ENCODE measurements at places on chromosomes 1 and 21. TPM values are rescaled to one million over a fixed set of nuclear protein-coding genes. Genes with fewer than 3 reads are reported as not detected.

DNA sequence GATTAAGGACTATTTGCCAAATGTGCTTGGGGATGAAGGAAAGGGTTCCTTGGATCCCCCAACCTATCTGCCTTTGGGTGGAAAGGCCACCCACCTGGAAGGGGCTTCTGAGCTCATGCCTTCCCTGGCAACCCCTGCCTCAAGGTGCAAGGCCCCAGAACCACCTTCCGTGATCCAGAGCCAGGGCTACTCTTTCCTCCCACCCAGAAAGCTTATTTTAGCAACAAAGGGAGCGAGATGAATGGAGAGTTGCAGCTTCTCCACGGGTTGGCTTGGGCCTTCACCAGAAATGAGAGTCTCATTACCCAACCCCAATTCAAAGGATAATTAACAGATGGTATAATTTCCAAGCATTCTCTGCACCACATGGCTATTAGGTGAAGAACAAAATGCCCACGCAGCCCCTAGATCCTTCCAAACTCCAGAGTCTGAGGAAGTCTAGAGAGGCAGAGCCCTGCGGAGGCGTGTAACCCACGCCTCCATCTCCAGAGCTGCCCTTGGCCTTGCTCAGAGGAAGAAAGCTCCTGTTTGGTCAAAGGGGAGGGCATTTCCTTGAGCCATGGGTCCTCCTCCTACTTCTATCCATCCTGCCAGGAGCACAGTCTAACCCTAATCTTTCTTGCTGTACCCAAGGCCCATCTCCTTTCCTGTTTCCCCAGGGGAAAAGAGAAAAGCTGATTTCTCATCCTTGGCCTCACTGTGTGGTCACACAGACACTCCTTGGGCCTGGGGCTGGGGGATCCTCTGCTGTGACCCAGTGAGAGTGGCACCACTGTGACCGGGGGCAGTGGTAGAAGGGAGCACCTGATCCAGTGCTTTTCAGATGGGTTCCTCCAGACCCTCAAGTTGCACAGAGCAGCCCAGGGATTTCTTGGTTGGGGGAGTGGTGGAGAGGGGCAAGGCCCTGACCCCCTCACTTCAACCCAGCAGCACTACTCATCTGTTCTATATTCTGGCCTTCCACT is 1.7 kb upstream of the CELSR2 start:
- no peak for DNase-seq

MCOLN2 gene
- total RNA-seq, result 7.6 TPM

LAPTM5 gene
- total RNA-seq, result not detected

SMIM1 gene
- total RNA-seq, result not detected

- peak; percentile 1 for DNase-seq
These were observed 5.2 kb downstream of the ADAMTS5 start for GRCh38 chr21:26961698-26962097.
